Vein endothelial cell (primary cell): ENCODE measurements at places on chromosomes 6 and 20. TPM values are rescaled to one million over a fixed set of nuclear protein-coding genes. Genes with fewer than 3 reads are reported as not detected.

HLA-DRB5 gene
- total RNA-seq, result 0.33 TPM in 1 of 2 replicates, not detected in the other

GHRH gene
- not detected in 2 replicates for total RNA-seq

SRF gene
- total RNA-seq, result 24.8 TPM in 2 replicates

IMPG1 gene
- total RNA-seq, result 0.29 TPM in 1 of 2 replicates, not detected in the other

AKAP12 gene
- total RNA-seq, result 249 and 296 TPM in 2 replicates

C20orf202 gene
- 0.33 TPM in 1 of 2 replicates, not detected in the other for total RNA-seq

GSTA3 gene
- not detected in 2 replicates for total RNA-seq

HUS1B gene
- total RNA-seq, result 0.98 and 1.1 TPM in 2 replicates

PHACTR3 gene
- total RNA-seq, result under 0.01 and 0.57 TPM in 2 replicates

PTK6 gene
- not detected in 2 replicates for total RNA-seq

GSS gene
- total RNA-seq, result 53.8 and 53.9 TPM in 2 replicates
